ENCODE measurements at places on chromosomes 5 and 9.

GRCh38 chr5:89968958-89969381 lies 440.6 kb downstream of the CETN3 start:
- no peak for ATAC-seq

- ATAC-seq: no peak
Observed at GRCh38 chr5:143481697-143482531, 78.4 kb upstream of the NR3C1 start.

GRCh38 chr9:2359891-2360471 lies 261.6 kb upstream of the VLDLR start:
- ATAC-seq: no peak

- peak; percentile 36 for ATAC-seq
Observed at GRCh38 chr5:134524272-134524825, 1.1 kb upstream of the JADE2 start.

DNA sequence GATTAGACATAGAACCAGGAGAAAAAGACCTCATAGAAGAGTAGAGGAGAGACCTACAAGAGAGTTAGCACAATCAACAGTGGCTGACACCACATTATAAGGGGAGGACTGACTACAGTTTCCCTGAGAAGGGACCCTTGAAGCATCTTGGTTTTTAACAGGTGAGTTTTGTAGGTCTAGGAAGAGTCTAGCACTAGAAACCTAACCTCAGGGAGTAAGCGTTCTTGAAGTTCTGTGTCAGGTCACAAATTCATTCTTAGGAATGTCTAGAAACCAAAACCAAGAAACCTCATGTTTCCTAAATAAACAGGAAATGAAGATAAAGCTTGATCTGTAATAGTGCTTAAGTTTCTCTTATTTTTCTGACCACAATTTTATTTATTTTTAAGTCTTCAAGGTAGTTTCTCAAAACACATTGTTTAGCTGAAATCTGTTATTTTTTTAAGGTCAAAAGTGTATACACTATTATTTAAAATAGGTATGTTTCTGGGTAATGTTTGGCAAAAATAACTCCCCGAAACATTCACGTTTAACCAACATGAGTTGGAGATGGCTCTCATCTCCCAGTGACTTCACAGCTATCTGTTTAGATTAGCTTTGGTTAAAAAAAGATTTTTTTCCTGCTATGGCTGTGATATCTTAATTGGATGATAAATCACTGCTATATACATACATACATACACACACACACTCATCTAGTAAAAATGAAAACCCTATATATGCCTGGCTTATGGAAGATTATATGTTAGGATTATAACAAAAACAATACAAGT lies 37.1 kb downstream of the MAP3K1 start:
- ATAC-seq: no peak

All from SK-N-SH treated with all-trans-retinoic acid at 6 μM for 48 hours (cell line).